ENCODE measurements at places on chromosomes 13 and 19. TPM values are rescaled to one million over a fixed set of nuclear protein-coding genes. Genes with fewer than 3 reads are reported as not detected.

The NLRP7 gene
- not detected for total RNA-seq

GRCh38 chr13:70568571-70568970 lies 460.3 kb upstream of the KLHL1 start:
- DNase-seq, result peak; percentile 25

DNA sequence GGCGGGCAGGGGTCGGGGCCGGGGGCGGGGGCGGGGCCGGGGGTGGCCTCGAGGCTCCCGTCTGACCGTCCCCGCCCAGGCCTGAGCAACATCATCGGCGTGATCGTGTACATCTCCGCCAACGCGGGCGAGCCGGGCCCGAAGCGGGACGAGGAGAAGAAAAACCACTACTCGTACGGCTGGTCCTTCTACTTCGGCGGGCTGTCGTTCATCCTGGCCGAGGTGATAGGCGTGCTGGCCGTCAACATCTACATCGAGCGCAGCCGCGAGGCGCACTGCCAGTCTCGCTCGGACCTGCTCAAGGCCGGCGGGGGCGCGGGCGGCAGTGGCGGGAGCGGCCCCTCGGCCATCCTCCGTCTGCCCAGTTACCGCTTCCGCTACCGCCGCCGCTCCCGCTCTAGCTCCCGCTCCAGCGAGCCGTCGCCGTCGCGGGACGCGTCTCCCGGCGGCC lies 9.4 kb upstream of the CACNG6 start:
- DNase-seq, result no peak

DNA sequence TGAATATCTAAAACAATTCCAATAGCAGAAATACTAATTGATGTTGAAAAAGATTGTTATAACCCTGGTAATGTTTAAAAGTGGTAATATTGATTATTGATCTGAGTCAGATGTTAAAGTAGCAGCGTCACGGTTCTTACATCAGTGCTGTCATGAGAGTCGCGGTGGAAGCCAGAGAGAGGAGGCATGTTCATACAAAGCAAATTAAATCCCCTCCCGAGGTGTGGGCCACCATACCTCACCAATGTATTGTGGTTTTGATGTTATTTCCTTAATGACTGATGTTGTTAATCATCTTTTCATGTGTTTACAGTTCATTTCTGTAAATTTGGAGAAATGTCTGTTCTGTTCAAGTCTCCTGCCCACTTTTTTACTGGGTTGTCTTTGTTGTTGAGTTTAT lies 11.2 kb downstream of the ZNF317 start:
- DNase-seq, result no peak

GRCh38 chr13:26502826-26503225 lies 54.7 kb upstream of the WASF3 start:
- DNase-seq, result peak; percentile 10

The ATCAY gene
- not detected for total RNA-seq

GRCh38 chr19:355134-355533 lies 10.5 kb upstream of the MIER2 start:
- DNase-seq, result no peak

The NRTN gene
- total RNA-seq, result 0.14 TPM

DNA sequence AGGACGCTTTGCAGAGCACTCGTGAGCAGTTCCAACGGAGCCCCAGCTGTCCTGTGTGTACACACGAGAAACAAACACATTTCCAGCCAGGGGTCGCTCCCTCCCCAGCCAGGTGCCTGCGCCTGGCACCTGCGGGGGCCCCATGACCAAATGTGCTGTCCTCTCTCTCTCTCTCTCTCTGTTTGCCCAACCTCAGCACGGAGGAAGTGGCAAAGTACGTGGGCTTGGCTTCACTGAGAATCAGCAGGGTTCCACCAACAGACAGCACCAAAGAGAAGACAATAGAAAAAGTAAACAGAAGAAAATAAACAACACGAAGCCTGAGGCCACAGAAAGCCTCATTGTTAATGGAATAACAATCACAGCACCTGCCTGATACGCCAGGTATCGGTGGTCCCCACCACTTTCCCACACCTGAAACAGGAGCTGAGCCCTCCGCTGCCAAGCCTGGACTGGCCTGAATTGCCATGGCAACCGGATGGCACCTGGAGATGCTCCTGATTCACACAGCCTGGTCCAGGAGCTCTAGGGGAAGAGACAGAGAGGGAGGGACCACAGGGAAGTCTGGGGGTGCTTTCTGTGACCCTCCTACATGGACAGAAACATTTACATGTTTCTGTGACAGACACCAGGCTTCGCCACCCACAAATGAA lies 103.9 kb upstream of the CACNA1A start:
- DNase-seq, result no peak

DNA sequence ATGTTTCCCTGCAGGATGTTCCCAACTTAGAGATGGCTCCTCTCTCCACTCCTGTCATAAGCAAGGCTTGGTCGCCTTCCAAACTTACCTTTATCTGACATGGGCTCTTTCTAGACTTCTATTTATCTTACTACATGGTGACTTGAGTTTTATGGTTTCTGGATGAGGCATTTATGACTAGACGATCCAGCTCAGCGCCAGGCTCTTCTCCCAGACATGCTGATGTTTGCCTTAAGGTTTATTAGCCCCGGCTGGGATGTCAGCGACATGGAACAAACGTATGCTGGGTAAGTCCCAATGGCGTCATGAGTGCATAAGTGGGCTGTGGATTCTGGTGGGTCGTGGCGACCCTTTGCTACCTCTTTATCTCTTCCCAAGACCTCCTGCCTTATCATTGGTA lies 39.8 kb upstream of the SLC15A1 start:
- DNase-seq, result no peak

- DNase-seq, result peak; percentile 18
These were observed 1411.2 kb upstream of the MIR17HG start for GRCh38 chr13:89936256-89936655.

The C1QTNF9 gene
- not detected for total RNA-seq

DNA sequence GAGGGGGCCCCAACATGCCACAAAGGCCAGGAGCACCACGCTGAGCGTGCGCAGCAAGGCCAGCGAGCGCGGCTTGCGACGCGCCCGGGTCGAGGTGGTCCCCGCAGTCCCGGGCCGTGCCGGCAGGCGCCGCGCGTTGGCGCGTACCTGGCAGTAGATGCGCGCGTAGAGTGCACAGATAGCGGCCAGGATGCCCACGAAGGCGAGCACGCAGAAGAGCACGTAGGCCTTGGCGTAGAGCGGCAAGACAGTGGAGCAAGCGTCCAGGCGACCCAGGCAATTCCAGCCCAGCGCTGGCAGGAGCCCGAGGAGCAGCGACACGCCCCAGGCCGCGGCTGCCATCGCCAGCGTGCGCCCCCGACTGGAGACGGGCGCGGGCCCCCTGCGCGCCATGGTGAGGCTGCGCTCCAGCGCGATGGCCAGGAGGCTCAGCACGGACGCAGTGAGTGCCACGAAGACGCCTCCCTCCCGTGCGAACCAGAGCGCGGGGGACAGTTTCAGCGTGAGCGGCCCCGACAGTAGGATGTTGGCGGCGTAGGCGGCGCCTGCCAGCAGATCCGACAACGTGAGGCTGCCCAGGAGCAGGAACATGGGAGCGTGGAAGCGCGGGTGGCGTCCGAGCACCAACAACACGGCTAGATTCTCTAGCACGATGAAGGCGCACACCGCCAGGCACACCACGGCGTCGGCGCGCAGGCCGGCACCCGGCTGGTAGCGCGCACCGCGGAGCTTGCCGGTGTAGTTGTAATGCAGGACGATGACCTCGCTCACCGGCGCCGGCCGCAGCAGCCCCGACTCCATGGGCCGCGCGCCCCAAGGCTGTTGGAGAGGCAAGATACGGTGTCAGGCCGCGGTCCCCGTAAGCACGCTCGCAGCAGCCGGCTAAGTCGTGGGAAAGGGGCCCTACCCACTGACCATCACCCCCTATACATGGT lies 2.8 kb downstream of the S1PR5 start:
- DNase-seq, result no peak

GRCh38 chr13:24134757-24135156 lies 25.8 kb upstream of the SPATA13 start:
- no peak for DNase-seq

The ZNF585A gene
- 7.2 TPM for total RNA-seq

DNA sequence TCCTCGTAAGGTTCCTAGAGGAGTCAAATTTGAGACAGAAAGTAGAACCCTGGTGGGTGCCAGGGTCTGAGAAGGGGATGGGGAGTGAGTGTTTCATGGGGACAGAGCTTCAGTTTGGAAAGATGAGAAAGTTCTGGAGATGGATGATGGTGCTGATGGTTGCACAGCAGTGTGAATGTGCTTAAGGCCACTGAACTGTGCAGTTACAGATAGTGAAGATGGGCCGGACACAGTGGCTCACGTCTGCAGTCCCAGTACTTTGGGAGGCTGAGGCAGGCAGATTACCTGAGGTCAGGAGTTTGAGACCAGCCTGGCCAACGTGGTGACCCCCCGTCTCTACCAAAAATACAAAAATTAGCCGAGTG lies 917 bp downstream of the SPC24 start:
- no peak for DNase-seq

DNA sequence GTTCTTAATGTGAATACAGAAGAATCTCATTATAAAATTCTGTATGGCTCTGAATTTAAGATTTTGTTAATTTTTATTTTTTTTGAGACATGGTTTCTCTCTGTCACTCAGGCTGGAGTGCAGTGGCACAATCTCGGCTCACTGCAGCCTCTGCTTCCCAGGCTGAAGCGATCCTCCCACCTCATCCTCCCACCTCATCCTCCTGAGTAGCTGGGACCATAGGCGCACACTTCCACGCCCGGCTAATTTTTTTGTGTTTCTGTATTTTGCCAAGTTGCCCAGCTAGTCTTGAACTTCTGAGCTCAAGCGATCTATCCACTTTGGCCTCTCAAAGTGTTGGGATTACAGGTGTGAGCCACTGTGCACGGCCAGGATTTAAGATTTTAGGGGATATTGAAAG lies 14.3 kb downstream of the CYP2A7 start:
- no peak for DNase-seq

- no peak for DNase-seq
These were observed 35.4 kb downstream of the KL start for GRCh38 chr13:33051632-33052031.

- DNase-seq, result no peak
These were observed 3.1 kb downstream of the FTL start for GRCh38 chr19:48968179-48968661.

The GARIN5A gene
- 0.95 TPM for total RNA-seq

The A1BG gene
- total RNA-seq, result 10.4 TPM

DNA sequence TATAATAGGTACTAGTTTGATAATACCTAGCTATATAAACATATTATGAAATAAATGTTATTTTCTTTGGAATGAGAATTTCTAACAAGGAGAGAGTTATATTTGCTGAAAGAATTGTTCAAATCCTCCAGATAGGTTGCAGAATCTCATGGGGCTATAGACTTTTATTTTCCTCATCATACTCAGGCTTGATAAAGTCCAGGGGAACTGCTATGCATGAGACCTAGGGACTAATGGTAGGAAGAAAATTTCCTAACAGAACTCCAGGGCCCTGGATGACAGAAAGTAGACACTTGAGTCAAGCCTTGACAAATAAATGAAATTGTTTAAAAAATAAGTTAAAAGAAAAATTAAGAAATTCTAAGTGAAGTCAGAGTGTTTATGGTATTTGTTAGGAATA lies 138.5 kb upstream of the DACH1 start:
- no peak for DNase-seq

GRCh38 chr19:45355910-45356309 lies 14.5 kb downstream of the ERCC2 start:
- no peak for DNase-seq

GRCh38 chr19:30774252-30774766 lies 402.1 kb downstream of the ZNF536 start:
- no peak for DNase-seq

GRCh38 chr13:106187101-106187500 lies 348.4 kb downstream of the EFNB2 start:
- no peak for DNase-seq

DNA sequence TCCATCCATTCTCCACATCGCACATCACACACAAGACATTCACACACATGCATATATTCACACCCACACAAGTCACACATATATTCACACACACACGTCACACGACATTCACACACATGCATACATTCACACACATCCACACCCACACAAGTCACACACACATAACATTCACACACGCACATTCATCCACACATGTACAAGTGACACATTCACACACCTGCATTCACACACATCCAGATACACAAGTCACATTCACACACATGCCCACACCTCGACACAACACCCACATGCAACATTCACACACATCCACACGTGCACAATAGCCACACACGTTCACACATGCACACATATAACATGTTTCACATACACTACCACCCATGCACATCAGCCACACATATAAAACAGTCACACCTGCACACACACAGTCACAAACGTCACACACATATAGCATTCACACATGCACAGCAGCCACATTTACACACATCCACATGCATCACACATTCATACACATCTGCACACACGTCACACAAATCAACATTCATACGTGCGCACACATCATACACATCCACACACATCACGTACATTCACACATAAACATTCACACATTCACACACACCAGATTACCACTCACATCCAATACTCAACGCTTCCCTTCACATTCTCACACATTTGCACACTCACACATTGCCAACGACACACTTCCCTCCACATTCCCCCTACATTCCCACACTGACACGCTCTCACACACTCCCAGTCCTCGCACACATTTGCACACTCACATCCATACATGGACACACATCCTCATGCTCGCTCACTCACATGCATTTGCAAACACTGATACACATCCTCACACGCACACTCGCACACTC lies 41.0 kb downstream of the ANKRD10 start:
- DNase-seq, result no peak

The SERP2 gene
- total RNA-seq, result 4.9 TPM

The TRAPPC5 gene
- 142 TPM for total RNA-seq

The RASAL3 gene
- total RNA-seq, result not detected

The ZNF625 gene
- 6.6 TPM for total RNA-seq

The ZSWIM9 gene
- 2.1 TPM for total RNA-seq

The ZNF844 gene
- total RNA-seq, result 0.48 TPM

- DNase-seq, result no peak
These were observed 486.8 kb downstream of the DACH1 start for GRCh38 chr13:71380191-71380590.

GRCh38 chr19:54572696-54573311 lies 786 bp upstream of the LILRA2 start:
- DNase-seq, result no peak

DNA sequence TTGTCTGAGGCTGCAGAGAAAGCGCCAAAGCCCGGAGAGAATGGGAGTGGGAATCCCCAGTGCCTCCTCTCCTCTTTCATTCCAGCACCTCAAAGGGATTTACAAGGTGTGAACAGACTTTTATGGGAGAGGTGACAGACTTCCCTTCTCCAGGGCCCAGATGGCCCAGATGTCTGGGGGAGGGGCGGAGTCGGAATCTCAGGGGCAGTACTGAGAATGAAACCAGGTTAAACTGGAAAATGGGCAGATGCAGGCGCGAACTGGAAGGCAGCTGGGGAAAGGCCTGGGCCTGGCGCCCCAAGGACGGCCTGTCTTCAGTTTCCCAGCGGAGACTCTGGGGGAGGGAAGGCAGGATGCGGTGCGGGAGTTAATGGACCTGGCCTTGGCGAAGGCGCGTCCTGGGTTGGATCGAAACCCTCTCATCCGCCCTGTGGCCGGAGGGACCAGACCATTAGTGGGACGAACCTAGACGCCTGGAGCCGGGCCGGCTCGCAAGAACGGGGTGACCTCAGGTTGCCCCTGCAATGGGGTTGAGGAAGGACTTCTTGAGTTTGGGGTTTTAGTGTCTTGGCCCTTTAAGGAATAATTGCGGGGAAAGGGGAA lies 592 bp upstream of the TRIP10 start:
- peak; percentile 55 for DNase-seq

The PINLYP gene
- 16.6 TPM for total RNA-seq

The PSG5 gene
- 0.41 TPM for total RNA-seq

The TEX101 gene
- not detected for total RNA-seq

- DNase-seq, result no peak
These were observed 11.0 kb upstream of the BBC3 start for GRCh38 chr19:47241919-47242577.

The RNF113B gene
- not detected for total RNA-seq

Data from foreskin keratinocyte (primary cell).